Fibroblast of skin of abdomen (primary cell): ENCODE measurements at places on chromosomes 16 and 17.

GRCh38 chr17:36938566-36939051 is 1.3 kb downstream of the LHX1 start:
- DNase-seq = no peak

DNA sequence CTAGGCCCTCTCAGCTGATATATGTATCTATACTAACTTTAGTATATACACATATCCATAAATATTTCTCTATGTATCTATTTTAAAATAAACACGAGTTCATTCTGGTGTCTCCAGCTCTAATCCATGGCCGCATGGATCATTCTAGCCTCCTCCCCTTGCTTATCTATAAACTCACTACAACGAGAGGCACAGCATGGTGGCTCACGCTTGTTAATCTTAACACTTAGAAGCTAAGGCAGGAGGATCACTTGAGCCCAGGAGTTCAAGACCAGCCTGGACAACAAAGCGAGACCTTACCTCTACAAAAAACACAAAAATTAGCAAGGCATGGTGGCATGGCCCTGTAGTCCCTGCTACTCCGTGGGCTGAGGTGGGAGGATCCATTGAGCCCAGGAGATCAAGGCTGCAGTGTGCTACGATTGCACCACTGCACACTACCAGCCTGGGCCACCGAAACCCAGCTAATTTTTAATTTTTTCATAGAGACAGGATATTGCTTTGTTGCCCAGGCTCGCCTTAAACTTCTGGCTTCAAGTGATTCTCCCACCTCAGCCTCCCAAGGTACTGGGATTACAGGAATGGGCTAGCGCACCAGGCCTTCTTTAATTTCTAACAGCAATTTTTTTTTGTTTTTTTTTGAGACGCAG is 3.9 kb upstream of the ZNF207 start:
- DNase-seq = no peak

GRCh38 chr17:75064867-75065561 is 18.0 kb downstream of the KCTD2 start:
- DNase-seq = no peak

DNA sequence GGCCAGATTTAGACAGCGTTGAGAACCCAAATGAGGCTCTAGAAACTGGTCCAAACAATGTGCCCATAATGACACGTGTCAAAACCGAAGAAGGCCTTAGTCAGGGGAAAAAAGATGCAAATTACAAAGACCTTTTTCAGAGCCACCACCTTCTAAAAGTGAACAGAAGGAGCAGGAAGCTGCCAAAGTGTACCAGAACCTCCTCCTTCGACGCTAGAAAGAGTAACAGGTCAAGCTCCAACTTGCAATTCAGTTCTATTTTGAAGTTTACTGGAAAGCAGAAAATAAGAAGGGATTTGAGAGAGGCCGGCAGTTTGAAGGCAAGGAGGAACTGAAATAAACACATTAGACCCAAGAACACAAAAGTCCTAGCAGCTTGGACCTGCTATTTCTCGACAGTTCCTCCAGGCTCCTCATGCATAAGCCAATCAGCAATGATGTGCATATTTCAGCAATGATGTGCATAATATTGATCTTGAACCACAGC is 61.8 kb downstream of the XYLT1 start:
- DNase-seq = no peak

DNA sequence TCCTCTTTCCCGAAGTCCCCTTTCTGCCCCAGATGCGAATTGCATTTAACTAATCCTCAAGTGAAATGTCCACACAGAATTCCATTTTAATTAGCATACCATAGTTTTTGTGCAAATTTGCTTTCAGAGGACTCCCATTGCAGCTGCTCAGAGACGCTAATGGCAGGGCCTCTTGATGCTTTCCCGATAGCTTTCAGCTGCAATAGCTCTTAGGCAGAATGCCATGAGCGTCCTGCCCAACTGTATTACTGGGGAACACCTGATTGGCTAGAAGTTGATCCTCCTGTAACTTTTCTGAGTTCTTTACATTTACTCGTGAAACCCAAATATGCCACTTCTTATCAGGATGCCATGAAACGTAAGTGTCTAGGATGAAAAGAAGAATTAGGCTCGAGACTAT is 203.0 kb downstream of the UTP18 start:
- no peak for DNase-seq
